ENCODE measurements at places on chromosomes 6 and 20. TPM values are rescaled to one million over a fixed set of nuclear protein-coding genes. Genes with fewer than 3 reads are reported as not detected.

GRCh38 chr6:53347250-53347920 lies 1.4 kb downstream of the ELOVL5 start:
- peaks cover 17% of the 10 kb centered on the region for H3K27me3 ChIP-seq
- peak overlapping the region; percentile 66 for H3K27ac ChIP-seq
- H3K4me1 ChIP-seq = peaks cover 23% of the 10 kb centered on the region
- peak overlapping the region; percentile 91 for H3K4me3 ChIP-seq

DNA sequence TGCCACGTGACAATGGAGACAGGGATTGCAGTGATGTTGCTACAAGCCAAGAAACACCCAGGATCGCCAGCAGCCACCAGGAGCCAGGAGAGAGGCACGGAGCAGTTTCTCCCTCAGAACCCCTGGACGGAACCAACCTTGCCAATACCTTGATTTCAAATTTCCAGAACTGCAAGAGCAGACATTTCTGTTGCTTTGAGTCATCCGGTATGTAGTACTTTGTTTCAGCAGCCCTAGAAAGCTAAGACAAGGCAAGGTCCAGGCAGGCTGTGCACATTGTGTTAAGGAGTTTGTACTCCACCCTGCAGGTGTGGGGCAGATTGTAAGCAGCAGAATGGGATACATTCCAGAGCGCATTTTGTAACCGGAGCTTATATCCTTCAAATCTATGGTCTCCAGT lies 48.3 kb downstream of the TRERF1 start:
- no peak for DNase-seq
- no peak overlapping the region for H3K27ac ChIP-seq
- H3K4me3 ChIP-seq = no peak overlapping the region
- H3K27me3 ChIP-seq = peaks cover 24% of the 10 kb centered on the region

GRCh38 chr6:41707565-41708200 lies 27.7 kb downstream of the TFEB start:
- H3K4me1 ChIP-seq = peaks cover 18% of the 10 kb centered on the region
- H3K4me3 ChIP-seq = no peak overlapping the region
- H3K27me3 ChIP-seq = no peaks in the 10 kb centered on the region
- no peak overlapping the region for H3K27ac ChIP-seq

- peaks cover 3% of the 10 kb centered on the region for H3K27me3 ChIP-seq
- H3K36me3 ChIP-seq = no peaks in the 10 kb centered on the region
- no peak overlapping the region for H3K27ac ChIP-seq
- H3K4me1 ChIP-seq = no peaks in the 10 kb centered on the region
- no peak for DNase-seq
These were observed 8.5 kb upstream of the SIM1 start for GRCh38 chr6:100473182-100473581.

DNA sequence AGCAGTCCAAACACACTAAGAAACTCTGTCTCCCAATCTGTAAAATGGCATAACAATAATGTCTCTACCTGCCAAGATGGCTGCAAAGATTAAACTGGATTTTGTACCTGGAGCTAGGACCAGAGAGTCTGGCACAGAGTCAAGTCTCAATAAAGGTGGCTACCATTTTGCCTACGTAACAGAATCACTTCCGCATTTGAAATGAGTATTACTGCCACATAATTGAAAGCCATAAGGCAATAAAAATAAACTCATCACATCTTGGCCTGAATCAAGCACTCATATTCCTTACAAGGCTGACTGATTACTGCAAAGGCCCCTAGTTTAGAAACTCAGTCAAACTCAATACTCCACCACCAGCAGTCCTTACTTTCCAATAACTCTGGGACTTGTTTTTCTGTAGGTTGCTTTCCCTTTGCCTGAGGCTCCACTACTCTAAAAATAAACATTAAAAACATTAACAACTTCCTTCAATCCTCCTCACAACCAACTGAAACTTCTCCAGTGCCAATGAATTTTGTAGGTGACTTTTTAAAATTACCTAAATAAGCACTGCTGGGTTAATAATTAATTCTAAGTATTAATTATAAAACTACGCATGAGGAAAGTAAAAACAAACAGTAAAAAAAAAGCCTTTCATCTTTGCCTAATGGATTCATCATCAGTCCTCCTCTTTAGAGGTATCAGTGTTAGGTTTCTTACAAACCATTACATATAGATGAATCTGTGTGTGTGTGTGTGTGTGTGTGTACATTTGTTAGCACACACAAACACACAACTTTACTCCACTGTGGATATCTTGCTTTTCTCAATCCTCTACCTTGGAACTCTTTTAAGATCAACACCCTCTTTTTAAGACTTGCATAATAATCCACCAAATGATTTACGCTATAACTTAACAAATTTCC lies 3.7 kb downstream of the KIF16B start:
- H3K4me1 ChIP-seq = peaks cover 48% of the 10 kb centered on the region
- H3K4me3 ChIP-seq = no peak overlapping the region
- no peak for DNase-seq
- H3K27me3 ChIP-seq = no peaks in the 10 kb centered on the region

- no peak overlapping the region for H3K27ac ChIP-seq
- no peak for DNase-seq
- no peaks in the 10 kb centered on the region for H3K4me1 ChIP-seq
- peaks cover 15% of the 10 kb centered on the region for H3K27me3 ChIP-seq
These were observed 354.2 kb upstream of the SULF2 start for GRCh38 chr20:48139262-48140041.

DNA sequence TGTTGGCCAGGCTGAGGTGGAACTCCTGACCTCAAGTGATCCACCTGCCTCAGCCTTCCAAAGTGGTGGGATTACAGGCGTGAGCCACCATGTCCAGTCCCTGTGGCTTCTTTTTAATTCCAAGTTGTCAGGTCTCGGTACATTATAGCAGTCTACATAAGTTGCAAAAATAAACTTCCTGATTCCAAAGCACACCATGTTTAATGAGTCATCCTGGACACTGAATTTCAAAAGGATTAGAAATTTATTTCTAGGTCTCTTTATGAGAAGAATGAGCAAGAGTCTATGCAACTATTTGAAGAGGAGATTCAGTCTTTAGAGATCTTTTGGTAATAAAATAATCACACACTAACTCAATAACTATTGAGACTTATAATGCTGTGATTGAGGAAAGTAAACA lies 63.9 kb upstream of the MCHR2 start:
- no peaks in the 10 kb centered on the region for H3K36me3 ChIP-seq
- no peak overlapping the region for H3K4me3 ChIP-seq
- no peaks in the 10 kb centered on the region for H3K27me3 ChIP-seq
- no peak overlapping the region for H3K27ac ChIP-seq
- no peak for DNase-seq

- peaks cover 15% of the 10 kb centered on the region for H3K4me1 ChIP-seq
- peak; percentile 43 for DNase-seq
- no peaks in the 10 kb centered on the region for H3K27me3 ChIP-seq
- H3K4me3 ChIP-seq = no peak overlapping the region
- no peak overlapping the region for H3K27ac ChIP-seq
- H3K36me3 ChIP-seq = no peaks in the 10 kb centered on the region
These were observed 37.5 kb upstream of the EPM2A start for GRCh38 chr6:145772846-145773245.

RAET1E gene
- not detected for total RNA-seq

RFX6 gene
- total RNA-seq = not detected

TNFRSF6B gene
- total RNA-seq = not detected

LPIN3 gene
- total RNA-seq = 14.2 TPM

CFAP206 gene
- not detected for total RNA-seq

HLA-DQA2 gene
- total RNA-seq = not detected

All from HepG2 (cell line).